ENCODE measurements at places on chromosomes 12 and 14. TPM values are rescaled to one million over a fixed set of nuclear protein-coding genes. Genes with fewer than 3 reads are reported as not detected.
A peak's percentile ranks its signal among the peaks of the same experiment; 100 is the strongest.

DNA sequence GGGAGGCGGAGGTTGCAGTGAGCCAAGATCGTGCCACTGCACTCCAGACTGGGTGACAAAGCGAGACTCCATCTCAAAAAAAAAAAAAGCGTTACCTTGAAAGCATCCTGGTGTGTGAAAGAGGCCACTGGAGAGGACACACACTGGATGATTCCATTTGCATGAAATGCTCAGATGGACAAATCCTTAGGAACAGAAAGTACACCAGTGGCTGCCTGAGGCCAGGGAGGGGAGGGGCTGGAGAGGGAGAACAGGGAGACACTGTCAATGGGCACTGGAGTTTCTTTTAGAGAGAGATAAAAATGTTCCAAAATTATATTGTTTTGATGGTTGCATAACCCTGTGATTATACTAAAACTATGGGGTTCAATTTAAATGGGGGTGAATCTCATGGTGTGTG is 19.7 kb downstream of the TESC start:
- H3K27me3 ChIP-seq, result no peaks in the 10 kb centered on the region
- no peak for DNase-seq
- H3K36me3 ChIP-seq, result no peaks in the 10 kb centered on the region

DNA sequence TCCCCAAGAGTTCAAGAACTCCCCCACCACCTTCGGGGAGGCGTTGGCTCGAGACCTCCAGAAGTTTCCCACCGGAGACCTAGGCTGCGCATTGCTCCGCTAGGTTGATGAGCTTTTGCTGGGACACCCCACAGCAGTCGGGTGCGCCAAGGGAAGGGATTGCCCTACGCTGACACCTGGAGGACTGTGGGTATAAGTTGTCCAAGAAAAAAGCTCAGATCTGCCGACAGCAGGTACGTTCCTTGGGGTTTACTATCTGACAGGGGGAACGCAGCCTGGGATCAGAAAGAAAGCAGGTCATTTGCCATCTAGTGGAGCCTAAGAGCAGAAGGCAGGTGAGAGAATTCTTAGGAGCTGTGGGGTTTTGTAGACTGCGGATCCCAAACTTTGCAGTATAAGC is 98.8 kb downstream of the FRMD6 start:
- peaks cover 5% of the 10 kb centered on the region for H3K4me1 ChIP-seq
- no peak for DNase-seq
- no peak overlapping the region for H3K4me3 ChIP-seq
- H3K36me3 ChIP-seq, result no peaks in the 10 kb centered on the region
- no peaks in the 10 kb centered on the region for H3K27me3 ChIP-seq

DNA sequence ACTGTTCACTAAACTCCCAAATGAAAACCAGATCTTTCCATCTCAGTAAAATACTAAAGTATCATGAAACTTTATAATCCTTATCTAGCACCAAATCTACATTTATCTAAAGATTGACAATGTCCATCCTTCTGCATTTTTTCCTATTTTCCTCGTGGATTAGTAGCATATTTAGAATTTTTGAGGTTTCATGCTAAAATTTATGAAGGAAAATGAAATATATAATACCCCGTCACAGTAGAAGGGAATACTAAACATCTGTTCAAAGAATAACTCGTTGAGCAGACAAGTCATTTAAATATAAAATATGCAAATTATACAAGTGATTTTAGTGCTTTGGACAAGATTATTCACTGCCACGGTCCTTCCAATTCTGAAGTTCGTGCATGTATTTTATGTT is 122.7 kb upstream of the SLCO1C1 start:
- H3K36me3 ChIP-seq, result no peaks in the 10 kb centered on the region
- H3K27ac ChIP-seq, result no peak overlapping the region
- no peaks in the 10 kb centered on the region for H3K27me3 ChIP-seq
- DNase-seq, result no peak

GRCh38 chr12:50187084-50187900 is 20.1 kb upstream of the CERS5 start:
- peaks cover 54% of the 10 kb centered on the region for H3K4me1 ChIP-seq
- H3K36me3 ChIP-seq, result peaks cover 3% of the 10 kb centered on the region
- no peaks in the 10 kb centered on the region for H3K27me3 ChIP-seq
- no peak overlapping the region for H3K4me3 ChIP-seq
- H3K27ac ChIP-seq, result peak overlapping the region; percentile 64

TAS2R46 gene
- 3.0 TPM for total RNA-seq
